HCT116 (cell line): ENCODE measurements at places on chromosomes 13 and 19. TPM values are rescaled to one million over a fixed set of nuclear protein-coding genes. Genes with fewer than 3 reads are reported as not detected.

ZNF600 gene
- total RNA-seq, result 12.7 TPM

- DNase-seq, result no peak
Observed at GRCh38 chr13:71703138-71703537, 163.9 kb downstream of the DACH1 start.

GRCh38 chr13:110535526-110535925 lies 26.0 kb downstream of the RAB20 start:
- H3K27me3 ChIP-seq, result no peaks in the 10 kb centered on the region
- no peak overlapping the region for H3K4me3 ChIP-seq
- H3K4me1 ChIP-seq, result no peaks in the 10 kb centered on the region
- DNase-seq, result no peak

ZNF443 gene
- total RNA-seq, result 2.9 TPM

GRCh38 chr13:73336773-73337172 lies 278.0 kb downstream of the KLF5 start:
- no peak overlapping the region for H3K27ac ChIP-seq
- H3K4me3 ChIP-seq, result no peak overlapping the region
- no peaks in the 10 kb centered on the region for H3K36me3 ChIP-seq
- H3K27me3 ChIP-seq, result no peaks in the 10 kb centered on the region
